ENCODE measurements at places on chromosomes 16 and 17. TPM values are rescaled to one million over a fixed set of nuclear protein-coding genes. Genes with fewer than 3 reads are reported as not detected.

The CIITA gene
- total RNA-seq, result 27.1 TPM

GRCh38 chr17:60534613-60535157 is 8.6 kb upstream of the APPBP2 start:
- no peak for DNase-seq

The SDR42E2 gene
- not detected for total RNA-seq

The NRN1L gene
- 5.6 TPM for total RNA-seq

GRCh38 chr17:57589151-57590034 is 155.7 kb downstream of the CCDC182 start:
- no peak for DNase-seq

- DNase-seq, result peak; percentile 90
Measured at GRCh38 chr17:31696184-31696602, 162.9 kb downstream of the COPRS start.

GRCh38 chr16:73095885-73096421 is 48.0 kb upstream of the ZFHX3 start:
- no peak for DNase-seq

DNA sequence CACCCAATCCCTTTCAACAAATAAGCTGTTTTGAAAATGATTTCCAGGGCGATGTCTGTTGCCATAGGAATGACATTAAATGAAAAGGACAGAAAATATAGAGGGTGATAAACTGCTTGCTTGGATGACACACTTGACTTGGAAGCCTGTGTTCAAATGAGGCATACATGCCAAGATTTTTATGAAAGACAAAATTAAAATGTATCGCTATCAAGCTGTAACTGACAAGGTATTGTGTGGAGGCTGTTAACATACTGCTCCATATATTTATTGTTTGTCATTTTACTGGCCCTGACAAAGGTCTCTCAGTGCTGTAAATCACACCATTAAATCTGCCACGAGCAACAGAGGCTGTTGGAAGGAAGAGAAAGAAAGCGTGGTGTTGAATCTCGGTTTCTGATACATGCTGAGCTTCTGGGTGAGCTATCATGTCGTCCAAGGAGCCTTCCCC is 456.2 kb upstream of the SALL1 start:
- DNase-seq, result no peak

DNA sequence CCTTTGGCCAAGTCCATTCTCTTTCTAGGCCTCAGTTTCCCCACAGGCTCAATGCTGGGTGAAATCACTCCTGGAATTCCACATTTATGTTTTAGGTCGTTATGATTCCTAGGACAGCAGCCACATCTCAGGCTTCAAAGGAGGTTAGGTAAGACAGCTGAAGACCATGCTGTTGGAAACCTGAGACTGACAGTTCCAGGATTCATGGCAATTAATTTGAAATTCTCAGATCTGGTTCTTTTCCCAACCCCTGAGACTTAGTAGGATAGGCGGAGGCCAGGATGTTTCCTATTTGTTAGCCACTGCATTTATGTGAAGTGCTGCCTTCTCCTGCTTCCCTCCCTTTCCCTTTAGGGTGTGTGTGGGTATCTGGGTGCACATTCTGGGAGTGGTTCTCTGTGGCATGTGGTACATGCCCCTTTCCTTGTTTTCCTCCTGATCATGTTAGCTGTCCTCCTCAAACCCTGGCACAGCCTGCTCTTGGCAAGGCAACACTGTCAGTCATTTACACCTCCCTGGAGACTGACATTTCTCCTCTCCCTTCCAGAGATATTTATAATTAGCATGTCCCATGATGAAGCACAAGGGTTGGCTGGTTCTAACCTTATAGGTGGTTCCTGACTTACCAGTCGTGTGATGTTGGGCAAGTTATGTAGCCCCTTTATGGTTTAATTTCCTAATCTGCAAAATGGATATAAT is 91.4 kb upstream of the SALL1 start:
- DNase-seq, result no peak

DNA sequence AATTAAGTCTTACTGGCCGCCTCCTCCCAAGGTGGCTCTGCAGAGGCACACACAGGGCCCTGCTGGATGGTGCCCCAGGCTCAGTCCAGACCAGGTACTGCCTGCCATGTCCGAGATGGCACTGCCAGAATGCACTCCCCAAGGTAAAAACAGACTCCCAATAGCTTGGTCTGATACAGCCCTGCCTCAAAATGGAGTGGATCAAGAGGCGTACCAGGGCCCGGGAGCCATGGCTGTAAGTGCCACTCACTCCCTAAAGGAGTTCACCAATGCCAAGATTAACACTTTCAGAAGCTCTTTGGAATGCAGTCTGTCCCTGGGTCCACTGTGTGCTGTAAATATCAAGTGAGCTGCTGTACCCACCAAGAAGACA is 576 bp upstream of the MYO18A start:
- no peak for DNase-seq

DNA sequence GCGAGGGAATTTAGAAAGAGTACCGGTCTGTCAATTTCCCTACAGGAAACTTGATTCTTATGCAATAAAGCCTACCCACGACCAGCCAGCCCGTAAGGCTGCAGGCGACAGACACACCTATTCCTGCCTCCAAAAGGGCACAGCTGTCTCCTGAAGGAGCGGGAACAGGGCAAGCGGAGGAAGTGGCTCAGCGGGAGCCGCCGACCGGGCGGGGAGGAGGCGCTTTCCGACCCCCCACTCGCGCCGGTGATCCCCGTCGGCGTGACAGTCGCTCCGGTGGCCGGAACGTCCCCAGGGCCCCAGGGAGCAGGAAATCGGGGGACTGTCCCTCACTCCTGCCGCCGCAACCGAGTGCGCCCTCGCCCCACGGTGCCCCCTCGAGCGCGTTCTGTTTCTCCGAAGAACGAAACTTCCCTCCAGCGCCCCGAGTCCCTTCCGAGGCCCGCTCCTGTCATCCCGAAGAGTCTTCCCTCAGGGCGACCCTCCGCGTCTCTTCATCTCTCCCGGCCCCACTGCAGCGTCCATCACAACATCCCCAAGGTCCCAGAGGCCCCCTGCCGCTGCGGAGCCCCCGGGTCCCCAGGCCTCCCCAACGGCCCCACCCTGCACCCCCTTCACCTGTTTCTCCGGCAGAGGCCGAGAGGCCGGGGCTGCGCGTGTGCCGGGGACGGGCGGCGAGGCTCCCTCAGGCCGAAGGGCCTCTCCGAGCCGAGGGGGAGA is 421 bp downstream of the STAT3 start:
- peak; percentile 82 for DNase-seq

DNA sequence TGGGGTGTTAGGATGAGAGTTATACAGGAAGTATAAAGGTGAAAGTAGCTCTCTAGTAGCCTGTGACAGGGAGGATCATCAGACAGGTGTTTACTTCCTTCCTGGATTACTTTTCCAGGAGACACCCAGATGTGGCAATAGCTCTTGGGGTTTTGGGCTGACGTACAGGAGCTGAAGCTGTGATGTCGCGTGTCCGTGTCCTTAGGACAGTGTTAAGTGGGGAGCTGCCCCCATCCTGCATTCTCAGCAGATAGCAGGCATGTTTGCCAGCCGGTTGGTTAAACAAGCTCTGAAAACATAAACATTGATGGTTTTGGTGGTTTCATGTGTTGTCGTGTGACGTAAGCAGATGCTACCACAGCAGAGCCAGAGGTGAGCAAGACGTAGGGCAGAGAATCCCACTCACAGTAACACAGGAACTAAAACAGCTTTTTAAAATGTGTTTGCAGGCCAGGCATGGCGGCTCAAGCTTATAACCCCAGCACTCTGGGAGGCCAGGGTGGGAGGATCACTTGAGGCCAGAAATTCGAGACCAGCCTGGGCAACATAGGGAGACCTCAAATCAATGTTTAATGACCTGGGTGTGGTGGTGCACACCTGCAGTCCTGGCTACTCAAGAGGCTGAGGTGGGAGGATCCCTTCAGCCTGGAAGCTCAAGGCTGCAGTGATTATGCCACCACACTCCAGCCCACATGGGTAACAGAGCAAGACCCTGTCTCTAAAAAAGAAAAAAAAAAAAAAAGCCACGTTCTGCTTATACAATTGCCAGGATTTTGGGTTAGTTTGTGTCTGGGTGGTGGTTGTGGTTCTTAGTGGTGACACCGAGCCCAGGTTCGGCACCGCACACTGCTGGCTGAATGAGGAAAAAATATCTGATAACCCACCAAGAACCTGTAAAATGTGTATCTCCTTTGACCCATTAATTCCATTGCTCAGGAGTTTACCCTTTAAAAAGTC is 18.2 kb upstream of the IL17C start:
- no peak for DNase-seq

The NXPH3 gene
- 1.3 TPM for total RNA-seq

The TNS4 gene
- 1,745 TPM for total RNA-seq

DNA sequence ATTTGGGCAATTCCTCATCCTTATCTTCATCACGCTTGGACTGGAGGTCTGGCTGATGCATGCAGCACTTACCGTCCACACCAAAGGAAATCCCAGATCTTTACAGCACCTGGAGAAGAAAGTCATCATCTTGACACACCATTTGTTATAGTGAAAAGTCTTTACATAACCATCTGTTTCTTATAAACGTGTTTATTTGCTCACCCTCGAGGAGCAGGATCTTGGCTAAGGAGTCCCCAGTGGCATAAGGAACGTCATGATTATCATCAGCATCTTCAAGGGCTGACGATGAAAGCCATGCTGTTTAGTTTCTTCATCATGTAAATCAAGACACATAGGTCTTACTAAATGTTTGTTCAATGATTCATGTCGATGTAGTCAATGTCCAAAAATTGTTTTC is 248.8 kb upstream of the ELAC2 start:
- no peak for DNase-seq

GRCh38 chr17:39699818-39700147 is at the start of gene ERBB2:
Gene ERBB2 (plus strand): TSS chr17:39700064. CDS start chr17:39700239, 175 bp downstream.
- no peak for DNase-seq

DNA sequence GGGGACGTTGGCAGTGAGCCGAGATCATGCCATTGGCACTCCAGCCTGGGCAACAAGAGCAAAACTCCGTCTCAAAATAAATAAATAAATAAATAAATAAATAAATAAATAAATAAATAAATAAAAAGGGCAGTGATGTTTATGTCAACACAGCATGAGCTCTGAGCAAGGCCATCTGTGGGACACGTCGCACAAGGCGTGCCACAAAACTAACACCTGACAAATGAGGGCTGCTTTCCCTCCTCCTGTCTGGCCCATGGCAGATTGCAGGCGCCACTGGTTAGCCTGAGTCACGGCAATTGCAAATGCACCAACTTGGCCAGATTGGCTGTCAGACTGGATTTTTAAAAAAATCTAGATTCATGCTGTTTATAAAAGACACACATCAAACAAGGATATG is 25.9 kb upstream of the SPNS3 start:
- no peak for DNase-seq

GRCh38 chr16:72913551-72913950 is 134.4 kb downstream of the ZFHX3 start:
- no peak for DNase-seq

DNA sequence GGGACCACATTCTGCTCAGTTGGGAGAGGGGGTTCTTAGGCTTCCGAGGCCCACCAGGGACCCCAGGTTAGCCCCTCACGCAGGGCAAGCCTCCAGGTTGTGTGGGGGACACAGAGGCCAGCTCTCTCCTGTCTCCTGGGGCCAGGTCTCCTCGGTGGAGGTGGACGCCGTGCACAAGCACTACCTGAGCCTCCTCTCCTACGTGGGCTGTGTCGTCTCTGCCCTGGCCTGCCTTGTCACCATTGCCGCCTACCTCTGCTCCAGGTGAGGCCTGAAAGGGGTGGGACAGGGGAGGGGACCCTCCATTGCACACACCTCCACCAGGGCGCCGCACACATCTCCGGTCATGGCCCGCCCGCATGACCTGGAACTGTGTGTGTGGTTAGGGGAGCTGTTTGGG is 10.9 kb upstream of the ADGRG3 start:
- DNase-seq, result no peak

DNA sequence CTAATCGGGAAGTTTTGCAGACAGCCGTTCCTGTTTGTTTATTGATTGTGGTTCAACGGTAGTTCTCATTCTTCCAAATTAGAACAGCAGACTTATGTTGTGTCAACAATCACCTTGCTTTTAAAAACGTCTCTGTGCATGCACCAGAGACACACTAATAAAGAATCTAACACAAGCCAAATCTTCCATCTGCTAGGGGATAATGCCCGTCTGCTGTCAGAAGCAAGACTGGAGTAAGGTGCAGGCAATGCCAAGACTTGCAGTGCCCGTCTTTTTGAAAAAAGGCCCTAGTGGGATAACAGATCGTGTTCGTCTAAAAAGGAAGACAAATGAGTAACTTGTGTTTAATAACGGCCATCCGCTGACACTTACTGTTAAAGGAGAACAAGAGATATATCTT is 158.4 kb downstream of the KCNJ2 start:
- DNase-seq, result no peak

- no peak for DNase-seq
Measured at GRCh38 chr16:89325861-89326471, 108.5 kb downstream of the ZNF778 start.

The FBRS gene
- total RNA-seq, result 64.5 TPM

Data from suprapubic skin (tissue), 4 donors.